ENCODE measurements at places on chromosomes 3 and 15.

GRCh38 chr15:69034352-69034751 is 19.9 kb downstream of the NOX5 start:
- no peak for DNase-seq

DNA sequence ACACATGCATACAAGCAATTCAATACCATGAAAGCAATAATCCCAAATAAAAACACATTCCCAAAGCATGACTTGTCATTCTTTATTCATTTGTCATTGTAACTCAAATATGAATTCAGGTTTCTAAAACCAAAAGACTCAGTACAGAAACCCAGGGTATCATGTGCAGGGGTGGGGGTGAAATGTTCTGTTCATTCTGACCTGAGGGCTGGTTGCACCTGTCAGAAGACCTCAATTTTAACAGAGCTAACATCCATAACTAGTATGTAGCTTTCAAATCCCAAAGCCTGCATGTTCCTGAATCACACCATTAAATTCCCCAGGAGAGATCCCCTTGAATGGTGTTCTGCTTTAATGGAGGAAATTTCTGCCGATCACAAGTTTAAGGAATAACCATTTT is 738.7 kb downstream of the MCTP2 start:
- DNase-seq = no peak

- DNase-seq = no peak
These were observed 259.6 kb downstream of the TUSC7 start for GRCh38 chr3:116969135-116969534.

- DNase-seq = no peak
These were observed 71.0 kb upstream of the ZNF280D start for GRCh38 chr15:56804279-56804678.

- DNase-seq = no peak
These were observed 104.5 kb downstream of the GOLIM4 start for GRCh38 chr3:167991213-167991612.

- no peak for DNase-seq
These were observed 7.1 kb downstream of the MSL2 start for GRCh38 chr3:136189043-136189442.

DNA sequence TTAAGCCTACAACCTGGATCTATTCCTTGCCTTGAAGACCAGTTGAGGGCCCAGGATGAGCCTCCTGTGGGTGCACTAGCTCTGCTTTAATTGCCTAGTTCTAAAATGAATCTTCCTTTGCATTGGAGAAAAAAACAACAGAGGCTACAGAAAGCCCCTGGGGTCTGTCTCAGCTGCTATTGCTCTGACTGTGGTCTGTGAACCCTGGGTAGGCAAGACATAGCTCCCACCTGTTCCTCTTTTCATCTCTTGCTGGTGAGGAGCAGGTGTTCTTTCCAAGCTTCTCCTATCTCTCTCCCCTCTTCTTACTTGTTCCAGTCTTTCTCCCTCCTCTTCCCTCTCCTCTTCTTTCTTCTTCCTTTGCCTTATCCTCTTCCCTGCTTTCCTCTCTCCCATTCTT is 28.8 kb downstream of the RBP2 start:
- no peak for DNase-seq

DNA sequence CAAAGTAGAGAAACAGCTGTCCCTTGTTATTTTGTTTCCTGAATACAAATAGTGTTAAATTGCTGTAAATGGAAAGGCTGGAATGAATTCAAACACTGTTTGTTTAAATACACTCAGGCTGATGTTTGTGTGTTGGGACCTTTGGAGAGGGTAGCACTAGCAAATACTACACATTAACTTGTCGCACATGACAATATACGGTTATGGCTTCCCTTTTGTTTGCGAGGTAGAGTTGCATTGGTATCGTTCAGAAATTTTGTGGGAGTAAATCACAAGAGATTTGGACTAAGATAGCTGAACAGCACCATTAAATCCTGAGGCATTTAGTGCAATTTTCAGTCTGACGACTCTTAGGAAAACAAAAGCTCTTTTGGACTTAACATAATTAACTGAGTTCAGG is 213.0 kb upstream of the ROBO2 start:
- no peak for DNase-seq

DNA sequence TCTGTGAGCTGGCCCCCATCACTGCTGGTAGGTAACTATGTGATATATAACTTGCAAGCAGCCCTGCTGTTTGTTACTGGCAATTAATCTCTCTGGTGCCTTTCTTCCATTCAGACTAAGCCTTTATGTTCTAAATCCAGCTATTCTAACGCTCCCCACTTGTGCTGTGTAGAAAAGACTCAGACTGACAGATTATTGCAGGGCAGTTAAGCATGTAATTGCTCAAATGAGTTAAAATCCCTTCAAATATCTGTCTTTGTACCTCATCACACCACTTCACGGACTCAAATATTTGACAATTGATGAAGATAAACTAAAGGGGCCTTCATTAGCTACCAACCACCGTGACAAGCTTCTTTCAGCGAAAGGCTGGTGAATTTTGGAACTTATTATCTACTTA is 416.2 kb downstream of the NR2F2 start:
- DNase-seq = no peak

GRCh38 chr3:33438284-33438668 is 1.9 kb downstream of the UBP1 start:
- no peak for DNase-seq

GRCh38 chr3:156535162-156535627 is 19.7 kb downstream of the SSR3 start:
- DNase-seq = peak; percentile 24

DNA sequence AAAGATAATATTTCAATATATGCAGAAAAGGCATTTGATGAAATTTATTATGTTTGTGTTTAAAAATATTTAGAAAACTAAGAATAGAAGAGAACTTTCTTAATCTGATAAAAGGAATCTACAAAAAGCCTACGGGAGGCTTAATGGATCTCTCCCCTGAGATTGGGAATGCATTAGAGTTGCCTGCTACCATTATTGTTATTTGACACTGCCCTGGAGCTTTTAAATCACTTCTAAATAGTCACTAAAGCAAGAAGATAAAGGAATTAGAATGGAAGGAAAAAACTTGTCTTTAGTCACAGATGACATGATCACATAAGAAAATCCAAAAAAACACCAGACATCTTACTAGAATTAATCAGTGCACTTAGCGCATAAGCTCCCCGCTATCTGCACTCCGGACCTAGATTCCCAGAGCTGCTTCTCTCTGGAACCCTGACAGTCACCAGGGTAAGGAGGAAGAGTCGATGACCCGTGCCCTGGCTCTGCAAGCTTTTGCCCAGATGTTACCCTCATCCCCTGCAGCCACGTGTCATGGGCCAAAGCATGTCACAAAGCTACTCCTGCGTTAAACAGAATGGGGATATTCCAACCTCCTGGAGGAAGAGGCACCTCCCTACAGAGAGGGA is 97.1 kb downstream of the MINAR1 start:
- DNase-seq = no peak

All from NCI-H460 (cell line).